ENCODE measurements at places on chromosomes 12 and 14. TPM values are rescaled to one million over a fixed set of nuclear protein-coding genes. Genes with fewer than 3 reads are reported as not detected.

PRICKLE1 gene
- total RNA-seq = 21.8 TPM

ITGB7 gene
- total RNA-seq = 2.9 TPM

FOXG1 gene
- 1.2 TPM for total RNA-seq

ANKS1B gene
- total RNA-seq = 83.8 TPM

NIN gene
- 79.1 TPM for total RNA-seq

IFNG-AS1 gene
- 4.9 TPM for total RNA-seq

DHRS4 gene
- 13.3 TPM for total RNA-seq

MYF5 gene
- total RNA-seq = 4.5 TPM

FOXA1 gene
- total RNA-seq = 3.1 TPM

RFLNA gene
- total RNA-seq = 11.1 TPM

DIO2 gene
- 21.3 TPM for total RNA-seq

TPPP2 gene
- not detected for total RNA-seq
